ENCODE measurements at places on chromosomes 2 and 18. TPM values are rescaled to one million over a fixed set of nuclear protein-coding genes. Genes with fewer than 3 reads are reported as not detected.

Gene TBR1
- total RNA-seq = 0.11 TPM

Gene MROH2A
- not detected for total RNA-seq

Gene CEP76
- 26.4 TPM for total RNA-seq

Gene BCL2
- 6.5 TPM for total RNA-seq

Gene UGGT1
- 80.0 TPM for total RNA-seq

Gene SOX11
- total RNA-seq = not detected

Gene TDRD15
- not detected for total RNA-seq

Gene KLHL30
- 0.26 TPM for total RNA-seq

Gene GAREM2
- 15.6 TPM for total RNA-seq

Gene LINC00305
- not detected for total RNA-seq

Gene GALNT5
- total RNA-seq = 6.8 TPM

Gene ANKMY1
- 16.6 TPM for total RNA-seq

Gene ST3GAL5
- 3.4 TPM for total RNA-seq

Gene CRYGD
- total RNA-seq = not detected

Gene MYL1
- not detected for total RNA-seq

Gene PROKR1
- 0.09 TPM for total RNA-seq

Gene DSC1
- total RNA-seq = not detected

Gene TBC1D8
- 29.5 TPM for total RNA-seq

Gene KRTCAP3
- total RNA-seq = 53.9 TPM

Gene SLC11A1
- 0.12 TPM for total RNA-seq

Gene REG1B
- total RNA-seq = not detected

All from Caco-2 (cell line).